ENCODE measurements at places on chromosomes 7 and 10.

DNA sequence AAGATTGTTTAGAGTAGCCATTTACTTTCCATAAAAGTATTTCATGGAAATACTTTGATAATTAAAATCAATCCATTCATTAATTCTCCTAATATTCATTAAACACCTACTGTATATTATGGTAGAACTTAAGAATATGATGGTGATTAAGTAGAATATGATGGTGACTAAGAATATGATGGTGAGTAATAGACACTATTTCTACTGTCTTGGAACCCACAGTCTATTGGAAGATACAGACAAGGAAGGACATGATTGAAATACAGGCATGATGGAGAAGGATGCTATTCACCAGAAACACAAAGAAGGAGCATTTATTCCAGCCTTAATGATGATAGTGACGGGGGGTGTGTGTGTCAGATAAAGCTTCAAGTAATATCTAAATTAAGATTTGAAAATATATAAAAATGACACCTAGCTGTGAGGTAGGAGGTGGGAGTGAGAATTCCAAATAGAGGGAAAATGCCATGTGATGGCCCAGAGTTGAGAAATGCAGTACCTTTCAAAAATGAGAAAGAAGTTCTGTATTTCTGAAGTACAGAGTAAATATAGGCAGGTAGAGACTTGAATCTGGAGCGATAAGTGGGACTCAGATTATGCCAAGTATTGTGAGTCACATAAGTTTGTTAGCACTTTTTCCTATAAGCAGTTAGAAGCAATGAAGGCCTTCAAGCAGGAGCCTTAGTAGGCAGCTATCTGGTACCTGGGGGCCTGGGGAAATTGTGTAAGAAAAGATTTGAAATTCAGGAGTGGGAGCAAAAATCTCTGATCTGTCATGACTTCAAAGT lies 12.5 kb upstream of the CDK13 start:
- DNase-seq, result no peak

- DNase-seq, result no peak
Observed at GRCh38 chr10:115073796-115074195, 19.4 kb upstream of the ATRNL1 start.

DNA sequence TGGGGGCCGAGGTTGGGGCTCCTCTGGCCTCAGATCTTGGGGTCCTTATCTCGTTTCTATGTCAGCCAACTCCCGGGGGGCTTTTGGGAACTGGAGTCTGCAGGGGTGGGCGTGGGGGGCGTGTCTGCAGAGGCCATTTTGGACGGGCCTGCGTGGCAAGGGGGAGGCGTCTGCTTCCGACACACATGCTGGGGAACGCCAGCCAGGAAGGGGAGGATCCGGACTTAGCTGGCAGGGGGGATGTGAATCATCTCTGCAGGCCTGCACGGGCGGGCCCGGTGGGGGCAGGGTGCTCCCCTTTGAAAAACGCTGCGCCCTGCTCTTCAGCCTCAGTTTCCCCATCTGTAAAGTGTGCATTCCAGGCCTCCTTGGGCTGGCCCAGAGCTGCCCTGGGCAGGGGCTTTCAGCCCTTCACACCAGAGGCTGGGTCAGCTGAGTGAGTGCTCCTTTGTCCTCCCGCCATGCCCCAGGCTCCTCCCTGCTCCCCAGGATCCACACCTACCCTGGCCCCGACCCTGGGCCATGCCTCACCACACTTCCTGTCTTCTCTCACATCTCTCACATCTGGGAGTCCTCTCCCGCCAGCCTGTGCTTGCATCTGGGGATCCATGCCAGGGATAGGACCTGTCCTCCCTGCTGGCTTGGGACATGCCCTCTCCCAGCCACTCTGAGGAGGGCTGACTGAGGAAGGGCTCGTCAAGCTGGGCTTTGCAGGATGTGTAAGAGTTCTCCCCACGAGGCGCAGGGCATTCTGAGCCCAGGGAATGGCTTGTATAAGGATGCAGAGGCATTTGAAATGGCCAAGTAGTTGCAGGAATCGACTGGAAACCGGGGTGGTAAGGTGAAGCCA lies 172.6 kb upstream of the TNRC18 start:
- DNase-seq, result peak; percentile 95

DNA sequence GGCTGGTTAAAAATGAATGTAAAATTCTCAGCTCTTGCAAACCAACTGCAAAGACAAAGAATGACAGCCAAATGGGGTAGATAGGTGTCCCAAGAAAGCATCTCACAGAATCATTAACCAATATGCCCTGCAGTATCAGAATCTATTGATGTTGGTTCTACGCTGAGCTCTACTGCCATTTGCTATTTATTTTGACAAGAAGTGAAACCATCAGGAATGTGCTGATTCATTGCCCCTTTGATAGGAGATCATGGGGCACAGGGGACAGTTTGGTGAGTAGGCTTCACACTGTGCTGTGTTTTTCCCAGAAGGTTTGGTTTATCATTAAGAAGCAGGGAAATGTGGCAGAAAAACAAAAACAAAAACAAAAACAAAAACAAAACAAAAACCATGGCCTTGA lies 19.4 kb upstream of the CDC14C start:
- DNase-seq, result no peak

- DNase-seq, result peak; percentile 79
Observed at GRCh38 chr7:131007439-131008330, 273.7 kb upstream of the KLF14 start.

GRCh38 chr7:21568762-21569161 lies 25.9 kb downstream of the DNAH11 start:
- no peak for DNase-seq

GRCh38 chr7:45718464-45719330 lies 144.5 kb downstream of the ADCY1 start:
- DNase-seq, result peak; percentile 10

DNA sequence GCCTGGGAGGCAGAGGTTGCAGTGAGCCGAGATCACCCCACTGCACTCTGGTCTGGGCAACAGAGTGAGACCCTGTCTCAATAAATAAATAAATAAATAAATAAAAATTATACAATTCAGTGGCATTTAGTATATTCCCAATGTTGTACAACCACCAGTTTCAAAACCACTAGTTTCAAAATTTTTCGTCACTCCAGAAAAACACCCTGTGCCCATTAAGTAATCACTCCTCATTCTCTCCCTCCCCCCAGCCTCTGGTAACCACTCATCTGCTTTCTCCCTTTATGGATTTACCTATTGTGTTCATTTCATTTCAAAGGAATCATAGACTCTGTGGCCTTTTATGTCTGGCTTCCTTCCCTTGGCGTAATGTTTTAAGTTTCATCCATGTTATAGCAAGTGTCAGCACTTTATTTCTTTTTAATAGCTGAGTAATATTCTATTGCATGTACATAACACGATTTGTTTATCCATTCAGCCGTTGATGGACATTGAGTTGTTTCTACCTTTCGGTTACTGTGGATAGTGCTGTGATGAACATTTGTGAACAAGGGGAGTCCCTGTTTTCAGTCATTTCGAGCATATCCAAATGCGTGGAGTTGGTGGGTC lies 29.4 kb upstream of the GOLGA7B start:
- no peak for DNase-seq

- DNase-seq, result peak; percentile 6
Observed at GRCh38 chr10:33804584-33804983, 470.1 kb upstream of the NRP1 start.

- DNase-seq, result peak; percentile 86
Observed at GRCh38 chr10:50593523-50594376, 30.0 kb downstream of the SGMS1 start.

GRCh38 chr7:110548372-110548771 lies 542.6 kb upstream of the LRRN3 start:
- peak; percentile 24 for DNase-seq

DNA sequence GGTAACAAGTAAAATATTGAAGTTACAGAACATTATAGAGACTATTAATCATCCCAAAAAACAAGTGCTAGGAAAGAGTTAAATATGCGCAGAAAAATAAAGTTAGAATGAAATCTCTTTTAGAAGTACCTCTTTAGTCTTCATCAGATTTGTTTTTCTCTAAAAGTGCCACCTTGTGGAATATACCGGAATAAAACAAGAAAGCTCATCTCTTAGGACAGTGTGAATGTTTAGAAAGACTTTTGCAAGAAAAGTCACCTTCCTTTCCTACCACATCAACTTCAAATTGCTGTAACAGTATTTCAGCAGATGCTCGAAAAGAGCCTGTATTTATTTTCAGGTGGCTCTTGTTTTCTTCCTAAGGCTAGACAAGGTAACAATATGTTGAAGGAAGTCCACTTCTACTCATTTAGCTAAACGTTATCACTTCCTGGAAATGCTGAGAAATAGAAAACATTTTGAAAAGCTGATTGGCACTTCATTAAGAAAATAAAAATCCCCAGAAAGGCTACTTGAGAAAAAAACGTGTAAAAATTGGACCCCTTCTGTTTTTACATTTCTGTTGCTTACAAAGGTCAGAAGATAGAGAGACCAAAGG lies 19.8 kb upstream of the FAM133B start:
- peak; percentile 37 for DNase-seq

- DNase-seq, result no peak
Observed at GRCh38 chr7:47411901-47412300, 170.0 kb downstream of the TNS3 start.

DNA sequence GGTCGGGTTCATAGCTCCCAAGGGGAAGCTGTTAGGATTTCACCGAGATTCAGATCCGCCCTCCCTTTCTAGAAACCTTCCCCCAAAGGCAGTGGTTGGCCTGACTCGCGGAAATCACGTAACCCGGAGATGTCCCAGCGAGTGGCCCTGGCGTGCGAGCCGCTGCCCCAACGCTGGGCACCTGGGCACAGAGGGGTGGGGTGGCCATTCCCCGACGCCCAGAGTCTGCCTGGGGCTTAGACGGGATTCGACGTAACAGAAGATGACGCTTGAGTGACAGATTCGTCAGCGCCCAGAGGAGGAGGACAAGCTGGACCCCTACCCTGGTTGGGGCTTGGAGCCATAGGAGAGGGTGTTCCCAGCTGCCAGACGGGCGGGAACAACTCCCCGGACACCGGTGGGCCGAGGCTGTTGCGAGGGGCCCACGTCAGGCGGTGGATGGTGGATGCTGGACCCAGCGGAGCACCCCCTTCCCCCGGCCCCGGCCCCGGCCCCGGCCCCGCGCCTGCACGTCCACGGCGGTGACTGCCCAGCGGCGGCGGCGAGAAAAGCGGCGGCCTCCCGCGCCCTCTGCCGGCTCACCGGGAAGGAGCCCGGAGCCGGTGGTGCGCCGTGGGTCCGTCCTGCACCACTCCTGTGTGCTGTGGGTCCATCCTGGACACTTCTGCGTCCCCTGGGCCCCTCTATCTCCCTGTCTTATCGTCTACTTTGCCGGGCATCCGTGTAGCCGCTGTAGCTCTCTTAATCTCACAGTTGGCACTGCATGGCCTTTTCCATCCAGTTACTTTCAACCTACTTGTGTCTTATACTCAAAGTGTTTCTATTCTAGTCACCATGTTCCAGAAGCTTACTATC lies 35.4 kb upstream of the KNDC1 start:
- DNase-seq, result no peak

DNA sequence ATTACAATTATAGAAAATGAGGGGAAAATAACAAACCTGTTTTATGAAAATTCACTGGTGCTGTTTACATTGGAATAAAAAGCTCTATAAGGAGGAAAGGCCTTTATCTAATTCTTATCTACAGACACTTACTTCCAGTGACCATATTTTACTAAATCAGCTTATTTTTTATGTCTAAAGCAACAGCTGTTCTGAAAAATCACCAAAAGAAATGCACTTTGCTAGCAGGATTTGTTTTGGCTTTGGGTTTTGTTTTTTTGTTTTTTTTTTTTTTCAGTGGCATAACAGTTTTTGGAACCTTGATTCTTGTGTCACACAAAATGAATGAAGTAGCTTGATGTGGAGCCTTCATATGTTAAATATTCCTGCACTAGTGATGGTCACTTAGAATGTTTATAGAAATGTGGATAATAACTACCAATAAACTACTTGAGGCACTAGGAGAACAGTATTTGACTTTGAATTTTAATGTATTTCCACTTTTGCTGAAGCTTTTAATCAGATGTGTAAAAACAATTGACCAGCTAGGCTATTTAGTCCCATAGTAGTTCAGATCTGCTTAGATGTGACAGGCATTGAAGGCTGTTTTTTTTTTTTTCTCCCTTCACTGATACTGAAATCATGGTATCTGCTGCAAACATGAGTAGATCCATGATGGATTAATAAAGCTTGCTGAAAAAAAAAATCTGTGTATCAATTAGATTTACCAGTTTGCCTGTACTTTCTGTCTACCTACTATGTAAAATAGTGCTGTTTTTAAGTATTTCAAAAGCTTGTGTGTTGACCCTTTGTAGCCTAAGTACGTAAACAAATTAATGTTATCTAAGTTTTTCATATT lies 2.8 kb downstream of the ARL4A start:
- no peak for DNase-seq

DNA sequence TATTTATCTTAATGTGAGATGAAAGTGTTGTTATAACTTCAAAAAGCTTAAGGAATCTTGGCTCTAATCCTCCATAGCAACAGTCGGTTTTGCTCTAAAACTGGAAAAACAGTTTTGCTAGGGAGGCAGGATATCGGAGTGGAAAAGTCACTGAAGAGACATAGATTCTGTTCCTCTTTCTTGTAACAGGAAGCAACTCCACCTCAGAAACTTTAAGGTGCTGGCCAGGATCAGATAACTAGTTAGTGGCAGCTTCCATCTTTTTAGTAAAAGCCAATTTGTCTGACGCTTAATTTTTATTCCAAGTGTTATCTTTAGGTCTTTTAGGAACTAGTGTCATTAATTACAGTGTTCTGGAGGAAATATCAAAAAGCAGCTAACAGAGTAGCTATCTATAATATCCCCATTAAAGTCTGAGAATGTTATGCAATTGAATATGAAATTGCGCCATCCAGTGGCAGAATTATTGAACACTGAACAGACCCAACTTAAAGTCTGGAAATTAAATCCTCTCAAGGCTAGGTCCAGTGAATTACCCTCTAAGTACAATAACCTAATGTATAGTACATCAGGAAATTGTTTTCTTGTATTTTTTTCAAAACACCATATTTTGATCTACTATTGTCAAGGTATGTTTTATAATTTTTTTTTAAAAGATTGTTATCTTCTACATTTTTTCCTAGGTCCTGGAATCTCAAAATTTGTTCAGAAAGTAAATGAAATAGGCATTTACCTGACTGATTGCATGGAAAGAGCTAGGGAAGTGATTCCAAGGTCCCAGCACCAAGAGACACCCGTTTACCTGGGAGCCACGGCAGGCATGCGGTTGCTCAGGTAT lies 65.9 kb upstream of the CC2D2B start:
- peak; percentile 66 for DNase-seq

GRCh38 chr7:124898531-124898930 lies 31.1 kb downstream of the POT1 start:
- DNase-seq, result peak; percentile 6

Measured in IMR-90 (cell line).